Tongue (tissue), 3 donors: ENCODE measurements at places on chromosomes 13 and 19.
A peak's percentile ranks its signal among the peaks of the same experiment; 100 is the strongest.

DNA sequence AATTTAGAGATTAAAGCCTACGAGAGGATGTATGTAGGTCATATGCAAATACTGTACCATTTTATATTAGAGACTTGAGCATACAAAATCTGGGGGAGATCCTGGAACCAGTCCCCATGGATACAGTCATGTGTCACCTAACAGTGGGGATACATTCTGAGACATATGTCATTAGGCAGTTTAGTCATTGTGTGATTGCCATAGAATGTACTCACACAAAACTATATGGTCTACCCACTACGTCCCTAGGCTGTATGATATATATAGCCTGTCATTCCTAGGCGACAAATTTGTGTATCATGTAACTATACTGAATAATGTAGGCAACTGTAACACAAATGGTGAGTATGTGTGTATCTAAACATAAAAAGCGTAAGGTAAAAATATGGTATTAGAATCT lies 62.8 kb downstream of the WDFY2 start:
- no peak for DNase-seq

- DNase-seq: no peak
Observed at GRCh38 chr13:43058831-43059230, 35.4 kb downstream of the DNAJC15 start.

DNA sequence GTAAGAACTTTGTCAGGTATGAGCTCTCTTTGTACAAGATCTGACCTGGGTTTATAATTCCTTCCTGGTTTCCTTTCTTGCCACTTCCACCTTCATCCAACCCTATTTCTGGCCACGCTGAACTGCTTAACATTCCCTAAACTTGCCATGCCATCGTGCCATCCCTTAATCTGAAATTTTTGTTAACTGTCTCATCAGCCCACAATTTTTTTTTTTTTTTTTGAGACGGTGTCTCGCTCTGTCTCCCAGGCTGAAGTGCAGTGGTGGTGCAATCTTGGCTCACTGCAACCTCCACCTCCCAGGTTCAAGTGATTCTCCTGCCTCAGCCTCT lies 144.6 kb downstream of the GGACT start:
- DNase-seq: no peak

GRCh38 chr19:12095111-12095790 lies 30.7 kb downstream of the ZNF844 start:
- no peak for DNase-seq

- no peak for DNase-seq
Observed at GRCh38 chr19:33063753-33064457, 783 bp downstream of the RHPN2 start.

- DNase-seq: no peak
Observed at GRCh38 chr13:111899714-111900389, 167.1 kb upstream of the SOX1 start.

GRCh38 chr19:10686193-10686592 lies 15.0 kb upstream of the QTRT1 start:
- DNase-seq: no peak

DNA sequence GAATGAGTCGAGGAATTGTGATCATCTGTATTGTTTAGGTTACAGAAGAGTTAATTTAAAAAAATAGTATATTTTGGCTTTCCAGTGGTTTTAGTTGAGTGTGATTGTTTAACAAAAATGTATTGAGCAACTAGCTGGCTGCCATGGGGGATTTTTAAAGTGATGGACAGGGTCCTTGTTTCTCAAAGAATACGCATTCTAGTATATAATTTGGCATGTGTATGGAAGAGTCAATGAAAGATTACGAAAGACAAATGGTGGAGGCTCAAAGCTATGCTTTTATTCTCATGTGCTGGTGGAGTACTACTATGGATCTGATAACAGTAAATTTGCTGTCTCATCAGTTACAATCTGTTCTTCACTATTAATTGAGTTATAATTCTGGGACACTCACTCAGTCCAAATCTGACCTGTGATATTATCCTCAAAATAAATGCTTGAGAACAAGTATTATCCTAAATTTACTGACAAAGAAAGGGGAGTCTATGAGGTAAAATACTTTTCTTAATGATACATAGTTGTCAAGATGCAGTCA lies 240.0 kb downstream of the GPC6 start:
- no peak for DNase-seq

DNA sequence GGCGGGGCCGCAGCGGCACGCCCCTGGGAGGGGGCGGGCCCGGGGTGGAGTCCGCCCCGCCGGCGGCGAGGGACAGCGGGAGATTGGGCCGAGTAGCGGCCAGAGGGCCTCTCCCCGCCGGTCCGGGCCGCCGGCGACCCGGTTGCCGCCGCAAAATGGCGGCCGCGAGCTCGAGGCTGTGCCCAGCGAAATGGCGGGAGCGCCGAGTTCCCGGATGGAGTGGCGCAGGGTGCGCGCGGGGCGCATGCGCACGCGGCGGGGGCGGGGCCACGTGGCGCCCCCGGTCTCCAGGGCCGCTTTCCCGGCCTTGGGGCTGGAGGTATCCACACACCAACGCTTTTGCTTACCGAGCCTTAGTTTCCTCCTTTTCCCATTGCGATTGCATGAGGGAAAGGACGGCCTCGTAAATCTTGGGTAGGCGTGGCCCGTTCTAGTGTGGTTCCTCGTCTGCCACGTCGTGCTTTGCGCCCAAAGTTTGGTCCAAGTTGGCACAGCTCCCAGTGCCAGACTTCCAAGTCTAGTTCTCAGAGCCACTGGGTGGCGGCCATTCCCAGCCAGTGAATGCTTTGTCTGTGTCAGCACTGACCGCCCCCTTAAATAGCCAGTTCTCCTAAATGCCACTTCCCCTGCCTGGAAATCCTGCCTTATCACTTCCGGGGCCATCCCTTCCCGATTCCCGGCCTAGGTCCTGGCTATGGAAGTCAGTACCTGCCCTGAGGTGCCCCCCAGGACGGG lies 513 bp downstream of the CIRBP start:
- DNase-seq: peak; percentile 95

GRCh38 chr13:27147530-27148170 lies 24.0 kb downstream of the USP12 start:
- no peak for DNase-seq
